ENCODE measurements at places on chromosomes 4 and X.

DNA sequence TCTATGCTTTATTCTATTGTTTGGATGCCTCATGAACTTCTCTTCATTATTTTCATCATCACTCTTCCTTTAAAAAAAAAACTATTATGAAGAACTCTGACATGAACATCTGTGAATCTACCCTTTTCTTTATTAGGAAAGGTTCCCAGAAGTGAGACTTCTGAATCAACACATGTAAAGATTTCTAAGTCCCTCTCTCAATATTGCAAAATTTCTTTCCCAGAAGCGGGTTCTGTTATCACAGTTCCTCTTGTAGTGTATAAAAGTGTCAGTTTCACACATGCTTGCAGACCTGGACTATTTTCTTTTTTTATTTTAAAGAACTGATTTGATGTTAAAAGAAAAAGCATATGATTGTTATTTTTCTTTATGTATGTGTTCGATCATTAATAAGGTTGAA, 330.8 kb upstream of the KLF3 start:
- no peak for DNase-seq

- DNase-seq: no peak
Observed at GRCh38 chr4:181949704-181950312, 293.4 kb upstream of the TENM3 start.

GRCh38 chrX:11541510-11541909, 124.2 kb downstream of the ARHGAP6 start:
- no peak for DNase-seq

DNA sequence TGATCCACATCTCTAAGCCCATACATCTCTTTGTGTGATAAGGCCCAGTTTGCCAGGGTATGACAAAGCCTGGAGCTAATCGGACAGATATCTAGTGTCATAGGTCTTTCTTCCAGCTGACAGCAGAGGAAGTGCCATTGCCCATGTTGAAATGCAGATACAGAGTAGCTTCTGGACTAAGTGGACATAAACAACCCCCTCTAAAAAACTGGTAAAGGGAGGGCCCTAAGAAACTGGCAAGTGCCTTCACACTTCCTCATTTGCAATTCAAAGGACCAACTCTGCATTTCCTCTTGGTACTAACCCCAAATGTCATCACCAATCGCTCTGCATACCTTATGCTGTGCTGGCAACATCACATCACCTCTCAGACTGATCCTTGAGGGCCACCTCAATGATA, 20.8 kb downstream of the ARHGEF6 start:
- no peak for DNase-seq

DNA sequence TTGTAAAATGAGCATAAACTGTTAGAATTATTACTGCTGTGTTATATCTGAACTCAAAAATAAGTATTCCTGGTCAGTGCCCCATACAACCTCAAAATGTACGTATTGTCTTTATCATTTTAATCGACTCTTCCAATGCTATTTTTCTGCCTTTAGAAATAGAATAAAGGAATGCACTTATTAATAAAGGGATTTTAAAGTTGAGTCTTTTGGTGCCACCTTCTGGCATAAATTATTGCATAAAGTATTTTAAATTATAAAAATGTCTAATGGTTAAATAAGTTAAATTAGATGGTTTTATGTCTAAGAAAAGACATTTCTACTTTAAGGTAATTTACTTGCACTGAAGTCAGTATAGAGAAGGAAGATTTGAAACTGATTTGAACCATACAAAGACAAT, 424.0 kb upstream of the NDST4 start:
- no peak for DNase-seq

- no peak for DNase-seq
Observed at GRCh38 chr4:65651031-65651430, 19.3 kb downstream of the EPHA5 start.

DNA sequence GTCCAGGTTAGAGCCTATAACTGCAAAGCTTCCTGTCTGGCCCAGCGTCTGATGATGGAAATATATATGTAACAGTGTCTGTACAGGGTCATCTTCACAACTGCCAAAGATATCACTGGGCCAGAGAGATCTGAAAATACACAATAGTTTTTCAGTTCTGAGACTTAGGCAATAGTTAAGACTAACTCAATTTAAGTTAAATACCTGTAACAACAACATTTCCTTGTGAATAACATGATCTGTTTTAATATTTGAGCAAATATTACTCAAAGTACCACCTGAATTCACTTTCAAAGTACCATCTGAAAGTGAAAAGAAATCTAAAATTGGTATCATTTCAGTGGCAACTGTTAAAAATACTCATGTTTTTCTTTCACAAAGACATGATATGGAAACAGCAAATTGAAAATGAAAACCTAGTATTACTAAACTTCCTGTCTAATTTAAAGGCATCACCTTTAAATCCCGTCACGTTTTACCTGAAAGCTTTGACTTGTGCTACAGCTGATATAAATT, 9.6 kb downstream of the ZAR1 start:
- no peak for DNase-seq

- no peak for DNase-seq
Observed at GRCh38 chr4:108092288-108092687, 76.4 kb downstream of the LEF1 start.

- no peak for DNase-seq
Observed at GRCh38 chrX:65502618-65503017, 32.0 kb downstream of the LAS1L start.

Measured in posterior cingulate gyrus (tissue), 11 donors.